ENCODE measurements at places on chromosomes 4 and X.

DNA sequence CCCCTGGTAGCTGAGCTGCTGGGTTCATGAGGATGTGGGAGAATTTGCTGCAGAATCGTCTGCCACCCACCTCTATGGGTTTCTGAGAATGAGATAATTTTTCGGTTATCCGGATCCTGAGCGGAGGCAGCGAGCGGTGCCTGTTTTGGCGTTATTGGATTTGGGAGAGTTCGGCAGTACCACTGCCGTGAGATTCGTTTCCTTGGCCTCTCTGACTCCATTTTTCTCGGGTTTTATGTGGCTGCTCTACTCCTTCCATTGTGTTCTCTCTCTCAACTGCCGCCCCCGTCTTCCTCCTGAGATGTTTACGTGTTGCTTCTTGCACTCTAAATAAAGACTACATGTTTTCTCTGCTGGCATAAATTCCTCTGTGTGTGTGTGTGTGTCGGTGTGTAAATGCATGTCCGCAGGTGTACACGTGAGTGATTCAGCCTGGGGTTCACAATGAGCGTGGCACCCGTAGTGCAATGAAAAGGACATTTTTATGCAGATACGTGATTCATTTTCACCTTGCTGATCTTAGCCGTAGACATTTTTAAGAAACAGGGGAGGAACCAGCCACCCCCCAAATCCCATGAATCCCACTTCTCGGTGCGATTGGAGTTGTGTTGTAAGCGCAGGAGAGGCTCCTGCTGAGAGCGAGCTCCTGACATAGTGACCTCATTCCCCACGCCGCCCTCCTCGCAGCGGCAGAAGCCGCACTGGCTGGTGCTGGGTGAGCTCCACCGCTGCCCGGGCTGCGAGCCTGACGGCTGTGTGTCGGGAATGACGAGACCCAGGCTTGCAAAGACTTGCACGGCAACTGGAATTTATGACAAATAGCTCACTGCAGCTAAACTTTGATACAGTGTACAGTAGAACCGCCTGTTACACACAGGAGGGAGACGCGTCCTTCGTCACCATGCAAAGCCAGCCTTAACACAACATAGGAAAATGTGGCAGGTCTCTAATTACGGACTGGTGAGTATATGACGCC lies 82.2 kb downstream of the STOX2 start:
- DNase-seq: peak; percentile 64

- no peak for DNase-seq
Measured at GRCh38 chr4:21826071-21826470, 122.5 kb downstream of the KCNIP4 start.

DNA sequence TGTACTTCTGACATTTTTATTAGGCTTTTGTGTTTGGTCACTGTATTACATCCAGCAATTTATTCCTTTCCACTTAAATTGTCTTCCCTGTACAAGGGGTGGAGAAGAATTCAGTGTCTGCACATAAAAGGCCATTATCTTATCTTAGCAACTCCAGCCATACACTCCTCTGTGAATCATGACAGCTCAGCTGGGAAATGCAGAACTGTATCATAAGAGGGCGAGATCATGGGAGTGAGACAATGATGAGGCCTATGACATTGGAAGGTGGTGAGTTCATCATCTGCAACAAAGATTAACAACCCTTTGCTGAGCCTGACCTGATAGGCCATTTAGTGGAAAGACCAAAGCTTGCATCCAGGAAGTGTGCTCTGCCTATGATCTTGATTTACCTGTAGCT lies 33.3 kb downstream of the SLIT2 start:
- DNase-seq: peak; percentile 57

- DNase-seq: no peak
Measured at GRCh38 chrX:56800801-56801200, 71.8 kb downstream of the NBDY start.

GRCh38 chr4:168496834-168497233 lies at the start of gene PALLD:
Gene PALLD (plus strand): TSS chr4:168497052.
- DNase-seq: no peak

GRCh38 chr4:169092889-169093522 lies 83.0 kb upstream of the CBR4 start:
- no peak for DNase-seq

- no peak for DNase-seq
Measured at GRCh38 chrX:24498181-24498580, 33.1 kb downstream of the PDK3 start.

- DNase-seq: no peak
Measured at GRCh38 chr4:17915439-17915838, 104.7 kb downstream of the NCAPG start.

- DNase-seq: no peak
Measured at GRCh38 chr4:90165883-90166282, 38.7 kb downstream of the CCSER1 start.

GRCh38 chr4:68271851-68272357 lies 26.4 kb upstream of the TMPRSS11B start:
- DNase-seq: peak; percentile 30

DNA sequence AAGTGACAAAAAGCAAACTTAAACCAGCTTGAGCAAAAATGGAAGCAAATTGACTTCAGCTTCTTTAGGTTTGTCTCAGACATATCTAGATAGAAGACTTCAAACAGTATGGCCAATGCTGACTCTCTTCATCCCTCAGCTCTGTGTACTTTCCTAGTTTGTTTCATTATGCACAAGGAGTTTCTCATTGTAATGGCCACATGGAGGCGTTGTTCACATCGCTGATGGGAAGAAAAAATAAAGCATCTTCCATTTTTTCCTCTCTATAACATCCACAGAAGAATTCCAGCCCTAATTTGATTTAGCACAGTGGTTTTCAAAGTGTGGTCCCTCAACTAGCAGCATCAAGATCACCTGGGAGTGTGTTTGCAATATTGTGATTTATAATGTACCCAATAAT lies 397.5 kb upstream of the PRKX start:
- no peak for DNase-seq

- no peak for DNase-seq
Measured at GRCh38 chrX:43728002-43728401, 71.9 kb downstream of the MAOA start.

GRCh38 chr4:40309250-40309774 lies 25.8 kb upstream of the CHRNA9 start:
- DNase-seq: peak; percentile 67

DNA sequence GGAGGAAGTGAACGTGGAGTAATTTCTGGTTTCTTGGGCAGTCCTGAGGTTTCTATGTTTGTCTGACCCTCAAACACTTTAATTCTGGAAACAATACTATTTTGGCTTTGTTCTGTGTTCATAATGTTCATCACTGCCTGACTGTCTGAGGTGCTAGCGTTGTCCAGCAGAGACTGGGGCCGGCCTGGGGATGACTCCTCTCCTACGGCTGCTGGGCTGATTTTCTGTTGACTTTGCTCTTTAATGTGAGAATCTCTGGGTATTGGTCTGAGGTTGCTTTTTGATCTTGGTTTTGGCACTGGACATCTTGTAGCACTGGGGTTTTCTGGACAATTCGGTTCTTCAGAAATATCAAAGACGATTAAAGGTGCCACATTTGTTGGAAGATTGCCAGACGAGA lies 75.8 kb downstream of the RPS3A start:
- no peak for DNase-seq

DNA sequence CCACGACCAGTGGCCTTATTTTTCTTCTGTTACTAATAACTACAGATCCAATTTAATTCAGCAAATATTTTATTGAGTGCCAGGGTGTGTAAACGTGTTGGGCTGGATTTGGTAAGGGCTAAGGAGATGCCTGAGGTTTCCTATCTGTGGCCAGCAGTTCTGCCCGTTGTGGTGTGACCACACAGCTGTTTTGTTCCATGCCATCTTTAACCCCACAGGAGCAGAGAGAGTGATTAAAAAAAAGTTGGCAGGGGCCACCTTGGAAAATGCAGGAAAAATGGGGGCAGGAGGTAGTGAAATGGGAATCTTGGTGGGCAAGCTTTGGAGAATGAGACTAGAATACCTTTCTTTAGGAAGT lies 1.1 kb downstream of the PLAC8 start:
- no peak for DNase-seq

- DNase-seq: no peak
Measured at GRCh38 chr4:145815027-145815612, 123.5 kb downstream of the ZNF827 start.

DNA sequence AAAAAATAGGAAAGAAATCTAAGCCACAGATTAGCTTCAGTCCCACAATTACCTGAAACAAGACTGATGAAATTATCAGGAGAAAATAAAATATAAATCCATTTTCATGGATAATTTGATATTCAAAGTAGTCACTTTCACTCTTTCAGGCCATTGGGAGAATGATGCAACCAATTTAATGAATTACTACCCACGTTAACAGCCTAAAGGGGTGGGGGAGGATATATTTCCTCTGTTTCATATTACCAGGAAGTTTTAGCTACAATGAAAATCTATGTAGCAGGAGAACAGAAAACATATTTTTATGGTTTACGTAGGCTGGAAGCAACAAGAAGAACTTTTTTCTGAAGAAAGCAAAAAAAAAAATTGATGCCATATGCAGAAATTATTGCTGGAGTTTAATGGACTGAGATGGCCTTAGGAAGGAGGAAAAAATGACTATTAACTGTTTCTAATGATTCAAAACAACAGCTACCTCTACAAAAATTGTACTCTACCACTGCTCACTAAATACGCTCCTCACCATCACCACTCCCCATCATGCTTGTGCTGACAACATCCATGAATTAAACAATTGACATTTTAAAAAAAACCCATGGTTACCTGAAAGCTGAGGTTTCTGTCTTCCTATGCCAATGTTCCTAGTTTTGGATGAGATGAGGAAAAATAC lies 100.9 kb downstream of the CXXC4 start:
- DNase-seq: no peak

GRCh38 chrX:116194649-116195048 lies 24.1 kb downstream of the AGTR2 start:
- no peak for DNase-seq

DNA sequence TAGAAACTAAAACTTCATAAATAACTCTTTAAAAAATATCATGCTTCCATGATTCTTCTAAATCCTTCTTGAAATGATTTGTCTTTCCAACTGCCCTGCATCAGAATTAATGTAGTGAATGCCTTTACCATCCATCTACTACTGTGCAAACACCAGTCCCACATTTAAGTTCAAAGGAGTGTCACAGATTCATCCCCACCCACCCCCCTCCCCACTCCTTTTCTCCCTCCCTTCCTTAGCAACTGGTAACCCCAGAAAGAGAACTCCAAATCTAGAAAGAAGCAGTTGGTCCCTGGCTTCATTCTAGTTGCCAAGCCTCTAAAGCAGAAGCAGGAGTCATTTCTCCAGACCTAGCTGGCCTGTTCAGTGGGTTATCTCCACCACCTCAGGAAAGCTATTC lies at the start of gene PRR32:
Gene PRR32, plus strand, starts transcription at position 301 of the 400 bp plus-strand sequence. CDS start 115 bp downstream, outside the sequence.
- DNase-seq: no peak

DNA sequence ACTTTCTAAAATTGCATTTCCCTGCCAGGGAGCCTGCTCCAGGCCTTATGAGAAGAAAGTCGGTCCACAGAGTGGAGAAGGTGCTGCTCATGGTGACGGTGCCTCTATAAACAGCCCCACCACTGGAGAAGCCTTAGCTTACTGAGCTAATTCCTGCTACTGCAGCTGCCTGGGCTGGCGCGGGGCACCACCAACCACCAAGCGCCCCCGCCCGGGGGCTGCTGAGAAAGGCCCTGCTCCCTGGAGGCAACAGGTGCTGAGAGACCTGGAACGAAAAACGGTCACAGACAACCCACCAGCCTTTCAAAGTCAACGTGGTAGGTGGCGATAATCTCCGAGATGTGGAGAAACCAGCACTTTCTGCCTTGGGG lies 2.9 kb downstream of the HCFC1 start:
- no peak for DNase-seq

- peak; percentile 38 for DNase-seq
Measured at GRCh38 chr4:8274765-8275547, 5.4 kb downstream of the HTRA3 start.

DNA sequence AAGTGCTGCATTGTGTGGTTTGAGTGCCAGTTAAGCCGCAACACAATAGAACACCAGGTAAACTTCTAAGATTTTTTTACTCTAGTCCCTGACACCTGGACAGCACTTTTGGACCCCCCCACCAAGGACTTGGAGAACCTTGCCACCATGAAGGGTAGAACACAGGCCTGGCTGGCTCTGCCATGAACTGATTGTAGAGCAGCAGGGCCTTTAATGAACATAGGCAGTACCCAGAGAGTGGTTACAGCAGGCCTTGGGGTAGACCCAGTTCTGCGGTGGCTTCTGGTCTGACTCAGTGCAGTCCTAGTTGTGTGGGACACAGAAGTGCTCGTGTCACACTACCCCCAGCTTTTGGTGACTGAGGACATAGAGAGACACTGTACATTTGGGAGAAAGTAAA lies 648.3 kb downstream of the PCDH19 start:
- DNase-seq: no peak

GRCh38 chr4:879729-880077 lies 52.4 kb downstream of the GAK start:
- DNase-seq: no peak

GRCh38 chrX:129461801-129462456 lies 61.4 kb downstream of the SMARCA1 start:
- DNase-seq: no peak

GRCh38 chr4:79603681-79604080 lies 195.7 kb upstream of the GK2 start:
- no peak for DNase-seq

Data from A172 (cell line).